AG08395 (cell line): ENCODE measurements at places on chromosomes 2 and 18.
A peak's percentile ranks its signal among the peaks of the same experiment; 100 is the strongest.

DNA sequence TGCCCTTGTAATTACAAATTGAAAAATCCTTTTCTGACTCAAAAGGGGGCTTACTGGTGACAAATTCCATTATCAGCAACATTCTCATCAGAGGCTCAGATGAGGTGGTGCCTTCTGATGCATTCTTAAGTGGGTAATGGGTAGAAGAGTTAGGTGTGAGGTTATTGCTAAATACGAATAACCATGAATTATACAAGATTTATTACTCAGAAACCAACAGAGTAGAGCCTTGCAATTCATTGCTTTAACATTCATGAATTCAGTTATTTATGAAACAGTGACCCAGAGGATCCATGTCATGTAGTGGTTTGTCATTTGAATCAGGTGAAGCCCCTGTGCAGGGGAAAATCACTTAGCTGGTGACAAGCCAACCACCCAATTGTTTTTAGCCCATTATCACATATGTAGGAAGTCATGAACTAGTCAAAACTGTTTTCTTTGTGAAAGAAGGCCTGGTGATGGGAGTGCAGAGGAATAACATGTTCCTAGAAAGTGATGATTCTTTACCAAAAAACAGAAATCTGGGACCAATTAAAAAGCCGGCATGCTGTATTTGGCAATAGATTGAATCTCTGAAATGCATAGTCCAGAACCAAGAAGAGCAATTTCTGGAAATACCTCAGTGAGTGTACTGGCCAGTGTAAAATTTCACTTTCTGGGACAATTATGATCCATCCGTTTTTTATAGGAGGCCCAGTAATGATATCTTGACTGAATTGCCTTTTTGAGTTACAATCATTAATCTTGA, 70.2 kb downstream of the CRIM1 start:
- DNase-seq = peak; percentile 32

GRCh38 chr2:79734518-79734917, 221.7 kb downstream of the CTNNA2 start:
- no peak for DNase-seq

GRCh38 chr18:49226243-49227000, 234.0 kb downstream of the DYM start:
- DNase-seq = no peak

- no peak for DNase-seq
Observed at GRCh38 chr2:31654241-31654640, 73.5 kb upstream of the SRD5A2 start.

DNA sequence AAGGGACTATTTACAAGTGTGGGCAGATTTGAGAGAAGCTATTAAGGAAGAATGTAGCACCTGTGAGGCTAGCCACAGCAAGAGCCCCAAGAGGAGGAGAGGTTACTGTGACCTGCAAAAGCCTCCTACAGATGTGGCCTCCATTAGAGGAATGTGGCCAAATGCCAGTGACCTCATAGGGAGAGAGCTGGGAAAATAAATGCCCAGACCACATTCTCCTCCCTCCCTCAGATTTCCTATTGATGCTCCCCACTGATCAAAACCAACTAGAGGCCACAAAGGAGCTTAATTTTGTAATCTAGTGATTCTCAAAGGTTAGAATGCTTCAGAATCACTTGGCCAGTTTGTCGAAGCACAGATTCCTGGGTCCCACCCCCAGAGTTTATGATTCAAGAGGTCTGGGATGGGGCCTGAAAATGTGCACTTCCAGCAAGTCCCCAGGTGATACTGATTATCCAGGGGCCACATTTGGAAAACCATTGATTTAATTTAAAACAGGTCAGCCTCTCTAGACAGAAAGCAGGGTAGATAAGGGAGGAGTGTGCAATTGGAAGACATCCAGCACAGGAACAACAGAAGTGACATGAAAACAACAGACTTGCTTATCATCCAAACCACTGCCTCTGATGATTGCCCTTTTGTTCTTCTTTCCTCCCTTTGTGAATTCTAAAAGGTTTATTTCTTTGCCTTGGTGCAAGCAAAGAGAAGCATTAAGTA, 61.2 kb upstream of the RBBP8 start:
- no peak for DNase-seq

GRCh38 chr2:9002637-9003365, 683 bp downstream of the MBOAT2 start:
- no peak for DNase-seq

DNA sequence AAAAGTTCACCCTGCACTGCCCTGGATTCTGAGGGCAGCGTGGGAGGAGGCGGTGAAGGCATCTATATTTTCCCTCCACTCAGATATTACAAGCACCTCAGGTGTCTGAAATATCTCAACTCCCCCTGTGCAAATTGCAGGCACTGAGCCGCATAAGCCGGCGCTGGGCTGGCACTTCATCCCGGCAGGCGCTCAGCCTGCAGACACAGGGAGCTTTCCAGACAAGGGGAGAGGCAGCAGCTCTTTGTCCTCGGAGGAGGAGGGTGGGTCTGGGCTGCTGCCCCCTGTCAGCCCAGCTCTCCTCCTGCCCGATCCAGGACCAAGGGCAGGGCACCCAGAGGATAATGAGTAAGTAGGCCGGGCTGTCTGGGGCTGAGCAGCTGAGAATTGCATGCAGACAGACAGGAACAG, 189.3 kb upstream of the MYT1L start:
- DNase-seq = no peak

DNA sequence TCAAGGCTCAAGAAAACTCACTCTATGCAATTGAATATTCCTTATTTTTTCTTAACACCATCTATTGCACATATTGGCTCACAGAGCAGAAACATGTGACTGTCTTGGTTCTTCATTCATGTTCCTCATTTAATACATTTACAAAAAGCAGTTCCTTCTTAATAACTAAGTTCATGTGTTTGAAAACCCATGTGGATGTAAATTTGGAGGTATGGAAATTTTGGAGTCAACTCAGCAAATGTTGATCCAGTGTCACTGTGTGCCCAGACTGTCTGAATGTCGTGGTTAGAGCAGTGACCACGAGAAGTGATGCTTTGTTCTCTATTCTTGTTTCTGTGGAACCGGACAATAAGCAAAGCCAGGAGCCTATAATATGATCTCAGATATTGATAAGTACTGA, 299.1 kb downstream of the SETBP1 start:
- DNase-seq = no peak
